Activated CD4-positive, alpha-beta memory T cell treated with anti-CD3 and anti-CD28 coated beads for 36 hours (primary cell): ENCODE measurements at places on chromosomes 16 and 17. TPM values are rescaled to one million over a fixed set of nuclear protein-coding genes. Genes with fewer than 3 reads are reported as not detected.

Gene ADAMTS18
- total RNA-seq: not detected

Gene MYL4
- total RNA-seq: not detected

Gene TPSAB1
- total RNA-seq: not detected

Gene TEKT5
- not detected for total RNA-seq

Gene CASKIN1
- 0.83 TPM for total RNA-seq

Gene ACSM2A
- not detected for total RNA-seq

Gene KRT33B
- total RNA-seq: not detected

Gene AIPL1
- total RNA-seq: not detected

Gene KCNH4
- 0.40 TPM for total RNA-seq

Gene SUPT4H1
- 113 TPM for total RNA-seq

Gene APPBP2
- total RNA-seq: 25.7 TPM

Gene KRT14
- total RNA-seq: not detected

Gene TOX3
- total RNA-seq: not detected

Gene FNDC8
- total RNA-seq: not detected

Gene SMIM5
- total RNA-seq: not detected

Gene NPIPA5
- total RNA-seq: 14.9 TPM

Gene TPSD1
- not detected for total RNA-seq

Gene MMD
- total RNA-seq: 24.2 TPM

Gene PDPK1
- 42.5 TPM for total RNA-seq

Gene BRD7
- 87.9 TPM for total RNA-seq

Gene LRRC46
- 0.29 TPM for total RNA-seq

Gene ZNF385C
- total RNA-seq: not detected
